ENCODE measurements at places on chromosomes 13 and 19.

- H3K36me3 ChIP-seq = no peaks in the 10 kb centered on the region
- H3K4me1 ChIP-seq = no peaks in the 10 kb centered on the region
- H3K27ac ChIP-seq = no peak overlapping the region
- no peak for DNase-seq
- H3K27me3 ChIP-seq = no peaks in the 10 kb centered on the region
Observed at GRCh38 chr13:71626421-71627117, 240.4 kb downstream of the DACH1 start.

DNA sequence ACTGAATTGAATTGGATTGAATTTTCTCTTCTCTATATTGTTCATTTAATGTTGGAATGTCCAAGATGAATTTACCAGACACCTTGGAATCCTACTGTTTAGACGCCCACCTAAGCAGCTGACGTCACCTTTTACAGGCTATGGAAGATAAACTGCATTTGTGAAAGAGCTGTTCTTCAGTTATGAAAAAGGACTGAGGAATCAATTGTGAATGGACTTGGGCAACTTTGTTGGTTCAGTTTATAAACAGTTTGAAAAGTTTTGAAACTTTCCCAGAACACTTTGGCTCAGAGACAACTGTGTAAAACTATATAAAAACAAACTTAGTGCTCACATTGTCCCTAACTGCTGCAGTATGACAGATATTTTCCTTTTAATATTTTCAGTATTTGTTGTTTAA is 590.8 kb upstream of the SPRY2 start:
- H3K27me3 ChIP-seq = no peaks in the 10 kb centered on the region
- no peak for DNase-seq
- H3K27ac ChIP-seq = no peak overlapping the region

- no peak overlapping the region for H3K4me3 ChIP-seq
- DNase-seq = no peak
- peaks cover 3% of the 10 kb centered on the region for H3K4me1 ChIP-seq
- H3K27me3 ChIP-seq = peaks cover 20% of the 10 kb centered on the region
- no peaks in the 10 kb centered on the region for H3K36me3 ChIP-seq
Observed at GRCh38 chr13:20175907-20176652, 15.2 kb upstream of the GJA3 start.

DNA sequence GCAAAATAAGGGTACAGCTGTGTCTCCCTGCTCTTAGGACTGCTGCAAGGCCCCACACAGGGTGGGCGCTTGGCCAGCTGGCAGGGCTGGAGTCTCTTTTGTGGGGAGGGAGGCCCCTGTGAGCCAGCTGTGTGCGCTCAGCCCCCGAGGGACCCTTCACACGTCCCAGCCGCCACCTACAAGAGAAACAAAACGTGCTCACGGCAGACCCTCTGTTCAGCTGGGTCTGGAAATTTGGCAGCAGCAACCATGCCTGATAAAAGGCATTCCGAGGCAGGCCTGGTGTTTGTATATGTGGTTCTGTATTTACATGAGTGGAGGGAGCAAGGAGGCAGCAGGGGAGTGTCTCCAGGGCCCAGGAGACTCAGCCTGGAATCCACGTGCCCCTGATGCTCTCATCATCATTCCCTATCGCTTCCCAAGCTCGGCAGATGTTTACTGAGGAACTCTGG is 49.7 kb downstream of the CRTC1 start:
- no peak for DNase-seq
- H3K4me3 ChIP-seq = no peak overlapping the region
- H3K27me3 ChIP-seq = no peaks in the 10 kb centered on the region
- no peaks in the 10 kb centered on the region for H3K36me3 ChIP-seq

DNA sequence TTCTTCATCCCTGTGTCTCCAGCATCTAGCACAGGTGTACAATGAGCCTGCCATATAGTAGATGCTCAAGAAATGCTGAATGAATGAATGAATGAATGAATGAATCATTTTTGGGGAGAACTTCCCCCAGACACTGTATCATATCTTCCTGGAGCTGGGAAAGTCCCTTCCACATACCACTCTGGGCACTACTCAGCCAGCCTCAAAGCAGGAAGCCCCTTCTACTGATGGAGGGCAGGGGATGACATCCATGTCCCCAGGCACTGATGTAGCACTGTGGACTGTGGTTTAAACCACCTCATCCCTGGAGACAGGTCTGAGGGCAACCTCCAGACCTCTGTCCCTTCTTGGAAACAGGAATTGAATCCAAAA is 4.8 kb downstream of the GNA15 start:
- no peaks in the 10 kb centered on the region for H3K36me3 ChIP-seq
- H3K27ac ChIP-seq = peak overlapping the region; percentile 28
- no peak for DNase-seq
- H3K4me3 ChIP-seq = no peak overlapping the region

Measured in CD4-positive, CD25-positive, alpha-beta regulatory T cell (primary cell).